ENCODE measurements at places on chromosomes 16 and 17.

DNA sequence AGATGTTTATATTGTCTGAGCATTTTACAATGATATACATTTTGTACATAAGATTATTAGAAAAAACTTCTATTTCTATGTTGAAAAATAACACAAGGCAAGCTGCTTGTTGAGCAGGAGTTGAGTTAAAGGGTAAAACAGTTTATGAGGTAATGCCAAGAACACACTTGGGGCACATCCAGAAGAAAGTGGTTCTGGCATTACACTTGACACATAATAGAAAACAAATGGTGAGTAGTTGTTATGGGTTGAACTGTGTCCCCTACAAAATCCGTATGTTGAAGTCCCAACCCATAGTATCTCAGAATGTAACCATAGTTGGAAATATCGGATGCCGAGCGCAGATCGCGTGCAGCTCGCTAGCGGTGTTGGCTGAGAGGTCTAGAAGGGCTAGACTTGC lies 354.3 kb upstream of the GOT2 start:
- DNase-seq: no peak

- no peak for DNase-seq
Observed at GRCh38 chr17:34987232-34987631, 6.9 kb downstream of the LIG3 start.

DNA sequence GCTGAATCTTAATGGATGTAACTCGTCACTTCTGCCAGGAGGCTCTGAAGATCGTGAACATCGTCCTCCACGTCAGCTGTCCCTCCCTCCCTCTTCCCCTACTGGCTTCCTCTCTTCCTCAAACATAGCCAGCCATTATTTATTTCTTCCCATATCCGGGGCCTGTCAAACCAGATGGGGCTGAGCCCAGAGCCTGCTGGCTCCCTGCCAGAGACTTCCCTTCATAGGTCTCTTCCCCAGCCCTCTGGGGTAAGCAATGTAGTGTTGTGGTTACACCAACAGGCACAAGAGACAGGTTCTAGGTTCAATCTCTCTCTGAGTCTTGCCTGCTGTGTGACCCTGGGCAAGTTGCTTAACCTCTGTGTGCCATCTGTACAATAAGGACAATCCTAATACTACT lies 40.1 kb upstream of the ZFP90 start:
- DNase-seq: no peak

DNA sequence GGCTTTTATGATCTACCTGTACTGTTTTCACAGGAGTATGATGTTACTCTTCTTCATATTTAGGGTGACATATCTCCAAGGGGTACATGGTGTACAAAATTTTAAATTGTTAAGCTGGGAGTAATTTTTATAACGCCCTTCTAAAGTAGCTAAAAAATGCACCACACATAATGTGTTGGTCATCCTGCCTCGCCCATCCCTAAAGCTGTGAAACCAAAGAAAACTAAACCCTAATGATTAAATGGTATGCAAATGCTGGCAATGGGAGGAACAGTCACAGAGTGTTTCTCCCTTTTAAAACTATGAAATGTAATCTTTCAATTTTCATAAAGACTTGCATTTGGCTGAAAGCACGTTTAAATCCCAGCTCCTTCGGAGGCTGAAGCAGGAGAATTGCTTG lies 2.0 kb upstream of the KRT24 start:
- DNase-seq: no peak

DNA sequence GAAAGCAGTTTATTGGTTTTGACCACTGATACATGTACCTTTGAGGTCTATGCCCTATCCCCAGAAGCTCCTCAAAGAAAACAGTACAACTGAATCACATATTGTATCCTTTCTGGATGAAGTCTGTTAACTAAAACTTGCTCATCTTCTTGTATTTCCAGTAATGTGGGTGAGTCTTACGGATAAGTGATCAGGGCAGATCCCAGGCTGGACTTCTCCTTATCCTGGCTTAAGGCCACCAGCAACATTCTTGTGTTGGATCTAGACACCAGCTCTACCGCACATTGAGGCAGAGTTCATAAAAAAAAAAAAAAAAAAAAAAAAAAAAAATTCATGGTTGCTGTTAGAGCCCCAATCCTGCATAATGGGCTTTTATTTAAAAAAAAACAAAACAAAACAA lies 536.7 kb upstream of the HSBP1 start:
- DNase-seq: no peak

DNA sequence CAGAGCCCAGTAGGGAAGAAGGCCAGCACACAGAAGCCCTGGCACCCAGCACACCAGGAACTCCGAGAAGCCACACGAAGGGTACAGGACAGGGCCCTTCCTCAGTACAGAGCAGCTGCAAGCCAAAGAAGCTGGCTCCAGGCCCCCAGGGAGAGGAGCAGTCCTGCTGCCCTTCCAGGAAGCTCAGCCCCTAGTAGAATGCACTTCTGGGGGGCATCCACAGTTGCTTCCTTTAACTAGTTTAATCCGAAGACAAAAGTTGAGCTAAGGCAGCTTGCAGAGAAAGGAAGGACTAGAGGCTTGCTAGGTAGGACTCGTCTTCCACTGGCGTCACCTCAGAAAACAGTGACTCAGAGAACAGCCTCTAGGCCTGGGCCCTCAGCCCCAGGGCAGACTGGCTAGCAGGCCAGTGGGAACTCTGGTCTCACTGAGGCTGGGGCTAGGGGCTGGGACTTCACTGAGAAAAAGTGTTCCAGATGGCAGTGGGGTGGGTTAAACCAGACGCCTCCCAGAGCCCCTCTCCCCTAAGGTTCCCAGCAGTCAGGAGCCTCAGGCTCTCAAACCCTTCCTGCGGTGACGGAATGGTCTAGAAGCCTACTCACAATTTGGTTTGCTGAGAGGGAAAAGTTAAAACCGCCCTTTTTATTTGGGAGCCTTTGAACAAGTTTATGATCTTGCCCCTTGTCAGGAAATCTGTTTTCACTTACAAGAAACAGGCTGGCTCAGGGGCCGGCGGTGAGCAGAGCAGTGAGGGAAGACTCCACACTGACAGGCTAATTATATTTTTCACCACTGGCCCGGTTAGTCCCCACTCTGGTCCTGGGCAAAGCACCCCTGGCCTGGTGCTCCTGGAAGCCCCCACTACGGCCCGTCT lies 41.4 kb downstream of the ACTG1 start:
- DNase-seq: no peak

- peak; percentile 12 for DNase-seq
Observed at GRCh38 chr16:80948886-80949493, 57.7 kb downstream of the CMC2 start.

DNA sequence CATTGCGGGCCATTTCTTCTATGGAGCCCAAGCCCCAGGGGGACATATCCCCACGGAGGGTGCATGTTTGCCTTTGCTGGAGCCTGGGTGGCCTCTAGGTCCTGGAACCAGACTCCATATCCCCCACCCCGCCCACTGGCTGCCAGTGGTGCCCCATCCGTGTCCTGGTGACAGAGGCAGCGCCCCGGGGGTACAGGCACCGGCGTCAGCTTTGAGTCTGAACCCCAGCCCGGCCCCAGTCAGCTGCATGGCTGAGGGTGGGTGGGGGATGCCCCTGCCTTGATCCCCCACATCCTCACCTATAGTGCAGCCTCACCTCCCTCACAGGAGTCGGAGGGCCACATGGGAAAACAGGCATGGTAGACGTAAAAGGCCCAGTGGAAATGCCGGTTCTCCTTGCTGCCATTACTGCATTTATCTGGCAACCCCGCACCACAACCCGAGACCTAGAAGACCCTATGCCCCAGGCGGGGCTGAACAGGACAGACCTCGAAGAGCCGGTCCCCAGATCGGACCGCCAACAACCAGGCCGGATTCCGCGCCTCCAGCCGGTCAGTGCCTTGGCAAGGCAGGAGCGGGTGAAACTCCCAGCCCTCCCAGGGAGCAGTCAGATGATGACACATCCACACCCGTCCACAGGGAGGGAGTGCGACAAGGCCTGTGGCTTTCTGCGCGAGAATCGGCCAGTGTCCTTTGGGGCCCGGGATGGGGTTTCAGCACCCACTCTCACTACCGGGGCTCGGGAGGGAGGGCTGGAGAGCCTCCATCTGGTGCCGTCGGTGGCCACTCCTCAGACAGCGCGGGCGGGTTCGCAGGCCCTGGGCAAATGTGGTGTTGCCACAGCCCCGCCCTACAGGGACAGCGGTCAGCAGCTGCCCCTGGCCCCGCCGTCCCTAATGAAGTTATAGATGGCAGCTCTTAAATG lies 11.9 kb upstream of the SSTR5 start:
- DNase-seq: no peak

DNA sequence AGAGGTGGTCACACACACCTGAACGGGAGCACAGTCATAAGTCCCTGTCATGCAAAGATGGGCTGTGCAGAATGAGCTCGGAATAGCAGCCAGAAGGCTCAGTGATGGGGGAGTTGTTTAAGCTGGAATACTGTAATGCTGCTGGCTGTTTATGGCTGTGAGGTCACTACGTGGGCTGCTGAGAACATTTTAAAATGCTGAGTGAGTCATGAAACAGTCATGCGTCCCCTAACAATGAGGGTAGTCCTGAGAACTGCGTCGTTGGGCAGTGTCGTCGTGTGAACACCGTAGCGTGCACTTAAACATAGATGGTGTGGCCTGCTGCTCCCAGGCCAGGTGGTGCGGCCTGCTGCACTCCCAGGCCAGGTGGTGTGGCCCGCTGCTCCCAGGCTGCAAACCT lies 39.7 kb downstream of the TBCD start:
- no peak for DNase-seq

DNA sequence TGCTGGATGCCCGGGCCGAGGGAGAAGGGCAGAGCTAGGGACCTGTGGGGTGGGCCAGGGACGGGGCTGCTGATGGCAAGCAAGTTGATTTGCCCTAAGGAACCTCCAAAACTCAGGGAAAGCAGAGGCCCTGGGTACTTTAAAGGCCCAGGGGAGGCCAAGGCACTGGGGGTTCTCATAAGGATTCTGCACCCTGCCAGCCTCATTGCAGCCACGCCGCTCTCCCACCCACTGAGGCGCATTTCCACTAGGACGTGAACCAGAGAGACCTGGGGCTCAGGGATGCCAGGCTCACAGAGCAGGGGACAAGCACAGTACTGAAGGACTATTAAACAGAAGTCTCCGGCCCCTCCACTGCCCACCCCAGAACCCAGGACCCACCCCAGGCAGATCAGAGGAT lies 39.4 kb upstream of the RBFOX3 start:
- no peak for DNase-seq

DNA sequence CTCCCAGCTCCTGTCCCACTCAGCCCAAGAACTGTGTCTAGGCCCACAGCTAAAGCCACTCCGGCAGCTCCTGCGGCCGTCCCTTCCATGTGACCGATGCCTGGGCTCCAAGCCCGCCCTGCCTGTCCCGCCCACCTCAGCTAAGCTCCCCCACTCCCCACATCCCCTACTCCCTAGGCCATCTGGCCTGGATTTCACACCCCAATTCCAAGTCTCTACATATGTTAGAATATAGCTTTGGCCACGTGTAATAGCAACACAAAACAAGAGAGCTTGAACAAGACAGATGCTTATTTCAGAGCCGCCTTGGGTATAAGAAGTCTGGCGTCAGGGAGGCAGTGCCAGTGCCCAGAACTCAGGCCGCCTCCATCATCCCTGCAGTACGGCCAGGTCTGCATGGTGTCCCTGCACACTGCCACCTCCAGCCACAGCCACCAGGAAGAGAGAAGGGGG lies 30.0 kb upstream of the USP22 start:
- DNase-seq: no peak

- DNase-seq: no peak
Observed at GRCh38 chr16:79914961-79915720, 314.6 kb upstream of the MAF start.

DNA sequence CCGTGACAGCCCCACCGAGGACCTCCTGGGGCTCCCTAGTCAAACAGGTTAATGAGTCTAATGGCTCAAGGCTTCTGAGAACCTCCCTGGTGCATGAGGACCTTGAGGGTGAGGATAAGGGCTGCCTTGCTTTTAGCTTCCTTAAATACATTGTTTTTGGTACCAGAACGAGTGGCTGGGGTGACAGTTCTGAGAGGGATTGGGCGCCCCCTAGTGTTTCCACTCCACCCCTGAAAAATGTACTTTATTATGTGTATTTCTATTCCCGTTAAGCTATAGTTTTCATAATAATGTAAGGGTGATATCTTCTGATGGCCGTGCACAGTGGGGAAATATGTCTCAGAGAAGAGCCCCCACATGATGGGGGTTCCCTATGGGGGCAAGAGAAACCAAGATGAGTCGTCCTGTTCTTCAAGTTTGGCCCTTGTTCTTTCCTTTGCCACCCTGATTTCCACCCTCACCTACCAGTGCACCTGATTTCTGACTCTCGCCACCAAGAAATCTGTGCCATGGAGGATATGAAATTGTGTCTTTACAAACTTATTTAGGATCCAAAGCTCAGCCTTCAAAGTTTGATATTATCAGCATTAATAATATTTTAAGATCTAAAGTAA lies 14.5 kb upstream of the VWA3A start:
- DNase-seq: peak; percentile 74

GRCh38 chr16:14199624-14200023 lies 128.5 kb downstream of the MRTFB start:
- no peak for DNase-seq

GRCh38 chr16:57675741-57676551 lies 7.8 kb downstream of the ADGRG3 start:
- peak; percentile 17 for DNase-seq

- DNase-seq: peak; percentile 3
Observed at GRCh38 chr16:79713609-79714309, 113.2 kb upstream of the MAF start.

DNA sequence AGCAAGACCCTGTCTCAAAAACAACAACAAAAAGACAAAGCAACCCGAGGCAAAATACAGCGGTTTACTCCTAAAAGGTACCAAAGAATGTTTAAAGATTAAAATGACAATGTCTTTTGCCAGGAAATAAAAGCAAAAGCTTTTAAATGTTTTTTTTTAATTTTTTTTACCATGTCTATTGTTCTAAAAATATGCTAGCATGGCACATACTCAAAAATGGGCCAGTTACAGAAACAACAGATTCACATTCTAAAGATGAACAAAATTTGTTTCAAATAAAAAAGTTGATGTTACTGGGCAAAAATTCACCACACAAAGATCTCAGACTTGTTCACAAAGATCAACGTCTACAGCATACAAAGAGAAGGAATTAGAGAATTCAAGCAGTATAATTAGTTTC lies 41.1 kb downstream of the CACNG1 start:
- no peak for DNase-seq

DNA sequence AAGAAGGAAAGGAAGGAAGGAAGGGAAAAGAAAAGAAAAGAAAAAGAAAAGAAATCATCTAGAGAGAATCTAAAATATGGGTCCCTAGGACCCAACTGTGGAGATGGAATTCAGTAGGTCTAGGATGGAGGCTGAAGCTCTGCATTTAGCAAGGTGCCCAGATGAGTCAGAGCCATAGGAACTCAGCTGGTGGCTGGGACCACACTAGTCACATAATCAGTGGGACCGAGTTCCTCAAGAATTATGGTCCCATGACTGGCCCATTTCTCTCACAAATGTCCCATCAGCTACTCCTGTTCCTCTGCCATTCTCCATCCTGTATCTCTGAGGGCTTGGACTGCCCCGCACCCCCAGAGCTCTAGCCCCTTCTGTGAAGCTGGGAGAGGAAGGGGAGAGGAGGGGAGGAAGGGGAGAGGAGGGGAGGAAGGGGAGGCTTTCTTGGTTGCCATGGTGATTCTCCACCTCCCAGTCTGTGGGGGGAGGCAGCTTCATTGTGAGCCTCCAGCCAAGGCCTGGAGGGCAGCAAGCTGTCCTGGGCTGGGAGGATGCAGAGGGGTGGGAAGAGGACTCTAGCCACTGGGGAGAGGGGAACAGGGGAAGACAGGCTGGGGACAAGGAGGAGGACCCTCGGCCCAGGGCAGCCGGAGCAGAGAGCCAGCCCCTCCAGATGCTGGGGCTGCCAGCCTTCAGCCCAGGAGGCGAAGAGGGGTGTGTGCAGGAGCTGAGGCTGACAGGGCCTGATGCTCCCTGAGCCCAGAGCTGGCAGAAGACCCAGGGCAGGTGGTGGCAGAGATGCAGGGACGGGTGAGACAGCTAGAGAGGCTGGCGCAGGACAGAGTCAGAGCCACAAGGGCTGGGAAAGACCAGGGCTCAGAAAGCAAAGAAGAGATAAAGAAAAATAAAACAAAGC lies 37.8 kb upstream of the LHX1 start:
- DNase-seq: no peak

All from suppressor macrophage treated with lipopolysaccharide for 4 hours (primary cell).